Activated naive CD4-positive, alpha-beta T cell (primary cell): ENCODE measurements at places on chromosomes 6 and 20.
A peak's percentile ranks its signal among the peaks of the same experiment; 100 is the strongest.

DNA sequence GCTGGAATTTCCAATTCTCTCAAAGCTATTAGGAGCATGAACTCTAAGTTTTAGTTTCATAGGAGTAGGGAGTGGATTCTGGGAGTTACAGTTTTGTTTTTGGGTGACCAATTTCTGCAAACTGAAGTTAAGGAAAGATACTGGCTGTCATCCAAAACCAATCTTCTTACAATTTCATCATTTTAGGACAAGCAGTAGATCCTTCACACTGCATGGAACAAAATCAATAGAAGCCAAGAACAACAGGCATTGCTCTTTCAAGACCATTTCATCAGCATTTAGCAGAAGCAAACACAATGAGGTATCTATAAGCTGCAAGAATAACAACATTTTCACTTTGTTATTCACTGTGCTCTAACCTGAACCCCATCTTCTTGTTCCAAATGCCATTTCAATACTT lies 173.0 kb downstream of the GMDS start:
- DNase-seq = no peak

- DNase-seq = no peak
These were observed 34.2 kb downstream of the ZNF391 start for GRCh38 chr6:27422651-27423332.

DNA sequence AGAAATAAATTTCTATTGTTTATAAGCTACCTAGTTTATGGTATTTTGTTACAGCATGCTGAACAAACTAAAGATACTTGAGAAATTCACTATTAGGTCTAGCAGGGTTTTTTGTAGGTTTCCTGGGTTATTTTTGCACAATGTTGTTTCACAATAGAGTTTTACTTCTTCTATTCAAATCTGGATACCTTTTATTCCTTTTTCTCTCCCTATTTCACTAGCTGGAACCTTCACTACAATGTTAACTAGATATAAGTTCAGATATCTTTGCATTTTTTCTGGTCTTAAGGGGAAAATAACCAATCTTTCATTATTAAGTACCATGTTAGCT lies 237.7 kb upstream of the CITED2 start:
- DNase-seq = no peak

- DNase-seq = no peak
These were observed 455.3 kb downstream of the EPM2A start for GRCh38 chr6:145279993-145280392.

DNA sequence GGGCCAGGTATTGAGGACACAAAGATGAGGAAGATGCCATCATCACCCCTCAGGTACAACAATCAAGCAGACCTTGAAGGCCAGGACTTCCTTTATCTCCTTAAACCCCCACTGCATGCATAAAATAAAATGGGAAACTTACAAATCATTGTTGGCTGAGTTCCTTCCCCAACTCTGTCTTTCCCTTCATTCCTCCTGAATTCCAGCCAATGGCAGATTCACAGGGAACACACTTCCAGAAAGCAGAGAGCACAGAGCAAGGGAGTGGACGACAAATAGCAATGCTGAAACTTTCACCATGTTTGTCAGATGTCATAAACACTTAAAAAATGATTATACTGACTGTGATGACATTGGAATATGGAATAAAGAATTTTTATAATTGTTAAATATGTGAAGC lies 37.3 kb upstream of the NXT1 start:
- DNase-seq = no peak

GRCh38 chr6:143536866-143537691 lies 25.6 kb upstream of the FUCA2 start:
- peak; percentile 23 for DNase-seq

DNA sequence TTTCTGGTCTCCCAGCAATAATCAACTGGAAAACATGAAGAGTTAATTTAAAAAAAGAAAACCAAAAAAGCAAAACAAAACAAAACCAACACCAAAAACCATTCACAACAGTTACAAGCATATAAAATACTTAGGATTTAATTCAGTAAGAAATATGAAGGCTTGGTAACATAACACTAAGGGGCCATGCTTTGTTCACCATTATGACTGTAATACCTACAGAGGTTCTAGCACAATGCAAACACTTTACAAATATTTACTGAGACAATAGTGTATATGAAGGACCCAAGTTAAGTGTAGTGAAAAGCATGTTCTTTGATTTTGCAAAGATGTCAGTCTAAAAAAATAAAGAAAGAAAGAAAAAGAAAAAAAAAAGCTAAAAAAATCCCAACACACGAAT lies 109.8 kb upstream of the EMILIN3 start:
- DNase-seq = no peak

- no peak for DNase-seq
These were observed 121.7 kb upstream of the NXT1 start for GRCh38 chr20:23228912-23229311.

GRCh38 chr6:4130357-4130987 lies 4.9 kb downstream of the ECI2 start:
- DNase-seq = no peak

GRCh38 chr6:7442467-7442866 lies 52.9 kb downstream of the RIOK1 start:
- no peak for DNase-seq

DNA sequence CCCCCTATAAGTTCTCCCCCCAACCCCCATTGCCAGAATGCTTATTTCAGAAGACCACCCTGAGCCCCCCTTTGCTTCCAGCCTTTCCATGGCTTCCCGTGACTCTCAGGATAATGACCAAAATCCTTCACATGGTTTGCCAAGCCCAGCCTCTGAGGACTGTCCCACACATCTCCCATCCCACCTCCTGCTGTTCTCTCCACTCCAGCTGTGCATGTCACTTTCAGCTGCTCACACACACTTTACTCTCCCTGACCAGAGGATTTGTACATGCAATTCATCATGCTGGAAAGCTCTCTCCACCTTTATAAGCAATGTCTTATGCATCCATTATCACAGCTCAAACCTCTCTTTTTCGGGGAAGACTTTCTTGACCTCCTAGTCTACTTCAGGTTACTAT lies 164.2 kb downstream of the PRL start:
- no peak for DNase-seq

GRCh38 chr20:41047279-41047974 lies 18.8 kb downstream of the TOP1 start:
- DNase-seq = no peak

DNA sequence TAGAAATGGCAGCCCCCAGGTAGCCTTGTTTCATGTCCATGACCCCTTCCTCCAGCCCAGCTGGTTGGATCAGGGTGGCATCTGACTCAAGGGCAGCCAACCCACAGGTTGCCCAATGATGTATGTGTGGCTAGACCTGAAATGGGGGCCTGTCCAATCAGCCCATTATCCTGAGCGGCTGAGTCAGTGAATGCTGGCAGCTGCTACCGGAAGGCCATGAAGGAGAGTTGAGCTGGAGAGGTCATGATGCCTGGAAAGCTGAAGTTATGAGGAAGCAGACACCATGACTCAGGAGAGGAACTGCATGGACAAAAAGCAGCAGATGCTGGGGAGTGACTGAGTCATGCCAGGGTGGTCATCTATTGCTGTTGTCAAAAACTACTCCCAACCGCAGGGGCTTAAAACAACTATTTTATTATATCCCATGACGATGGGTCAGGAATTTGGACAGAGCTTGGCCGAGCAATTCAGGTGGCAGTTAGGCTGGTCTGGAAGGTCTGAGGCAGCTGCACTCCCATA lies 67.3 kb downstream of the MDGA1 start:
- no peak for DNase-seq
